ENCODE measurements at places on chromosomes 1 and 21.

DNA sequence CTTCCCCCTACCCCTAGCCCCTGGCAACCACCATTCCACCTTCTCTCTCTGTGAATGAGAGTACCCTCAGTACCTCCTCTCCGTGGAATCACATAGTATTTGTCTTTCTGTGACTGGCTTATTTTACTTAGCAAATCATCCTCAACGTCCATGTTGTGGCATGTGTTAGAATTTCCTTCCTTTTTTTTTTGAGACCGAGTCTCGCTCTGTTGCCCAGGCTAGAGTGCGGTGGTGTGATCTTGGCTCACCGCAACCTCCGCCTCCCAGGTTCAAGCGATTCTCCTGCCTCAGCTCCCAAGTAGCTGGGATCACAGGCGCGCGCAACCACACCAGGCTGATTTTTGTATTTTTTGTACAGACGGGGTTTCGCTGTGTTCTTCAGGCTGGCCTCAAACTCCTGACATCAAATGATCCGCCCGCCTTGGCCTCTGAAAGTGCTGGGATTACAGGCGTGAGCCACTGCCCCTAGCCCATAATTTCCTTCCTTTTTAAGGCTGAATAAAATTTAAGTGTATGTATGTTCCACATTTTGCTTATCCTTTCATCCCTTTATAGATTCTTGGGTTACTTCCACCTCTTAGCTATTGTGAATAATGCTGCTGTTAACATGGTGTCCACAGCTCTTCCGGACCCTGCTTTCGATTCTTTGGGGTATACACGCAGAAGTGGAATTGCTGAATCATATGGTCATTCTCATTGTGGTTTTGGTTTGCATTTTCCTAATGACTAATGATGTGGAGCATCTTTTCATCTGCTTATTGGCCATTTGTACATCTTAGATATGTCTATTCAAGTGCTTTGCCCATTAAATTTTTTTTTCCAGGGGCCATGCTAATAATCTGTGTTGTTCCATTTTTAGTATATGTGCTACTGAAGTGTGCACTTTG is 32.3 kb downstream of the ERRFI1 start:
- DNase-seq, result no peak

DNA sequence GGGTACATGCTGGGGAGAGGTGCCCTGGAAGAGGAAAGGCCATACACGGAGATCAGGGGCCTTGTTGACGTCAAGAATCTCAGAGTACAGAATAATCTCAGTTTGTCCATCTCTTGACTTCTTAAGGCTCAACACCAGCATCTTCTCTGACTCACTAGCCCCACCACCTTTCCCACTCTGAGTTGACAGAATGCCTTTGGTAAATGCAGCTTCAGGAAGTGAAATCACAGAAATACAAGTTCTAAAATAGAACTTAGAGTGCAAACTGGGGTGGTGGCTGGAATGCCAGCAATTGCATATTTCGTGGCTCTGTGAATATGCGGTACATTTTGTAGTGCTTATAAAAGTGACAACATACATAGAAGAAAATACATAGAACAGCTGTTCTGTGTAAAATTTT is 1.6 kb downstream of the COG2 start:
- no peak for DNase-seq

DNA sequence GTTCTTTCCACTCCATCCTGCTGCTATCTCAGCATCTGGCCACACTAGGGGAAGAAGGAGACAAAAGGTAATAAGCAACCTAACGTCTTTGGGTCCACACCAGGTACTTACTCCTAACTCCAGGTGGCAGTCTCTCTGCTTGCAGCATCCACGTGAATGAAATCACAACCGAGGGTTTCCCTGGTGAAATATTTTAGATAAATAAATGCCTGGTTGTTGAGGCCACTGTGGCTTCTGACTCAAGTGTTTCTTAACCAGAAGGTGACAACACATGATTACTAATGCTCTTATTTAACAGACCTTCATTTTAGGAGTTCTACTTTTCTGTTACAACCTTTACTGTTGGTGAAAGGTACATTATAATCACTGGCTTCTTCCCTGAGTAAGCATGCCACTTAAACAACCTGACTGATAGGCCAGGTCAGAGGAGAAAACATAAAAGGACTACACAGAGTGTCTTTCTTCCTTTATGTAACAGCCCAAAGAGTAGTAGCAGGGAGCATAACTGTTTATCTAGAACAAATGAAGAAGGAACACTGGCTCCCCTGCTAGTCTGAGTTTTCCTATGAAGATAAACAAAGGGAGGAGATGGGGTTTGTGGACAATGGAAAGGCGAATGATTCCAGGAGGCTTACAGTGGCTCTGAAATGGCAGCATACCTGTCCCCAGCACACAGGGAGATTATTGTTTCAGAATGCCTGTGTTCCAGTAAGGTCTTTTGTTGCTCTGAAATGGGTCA is 59.9 kb downstream of the SYT6 start:
- DNase-seq, result no peak

DNA sequence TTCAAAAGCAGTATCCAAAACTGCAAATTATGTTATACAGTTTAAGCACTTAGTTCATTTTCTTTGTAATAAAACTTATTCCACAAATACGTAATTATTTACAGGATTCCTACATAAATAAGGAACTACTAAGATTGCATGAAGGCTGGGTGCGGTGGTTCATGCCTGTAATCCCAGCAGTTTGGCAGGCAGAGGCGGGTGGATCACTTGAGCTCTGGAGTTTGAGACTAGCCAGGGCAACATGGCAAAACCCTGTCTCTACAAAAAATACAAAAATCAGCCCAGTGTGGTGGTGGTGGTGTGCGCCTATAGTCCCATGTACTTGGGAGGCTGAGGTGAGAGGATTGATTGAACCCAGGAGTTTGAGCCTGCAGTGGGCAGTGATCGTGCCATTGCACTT is 69.3 kb downstream of the POU2F1 start:
- DNase-seq, result no peak

GRCh38 chr21:18673789-18674188 is 270.2 kb upstream of the TMPRSS15 start:
- no peak for DNase-seq

GRCh38 chr1:110674337-110675059 is at the start of gene KCNA3:
TSS of gene KCNA3 (minus strand) at chr1:110674940. CDS start at chr1:110674809, 131 bp downstream.
- peak; percentile 44 for DNase-seq

GRCh38 chr1:41434306-41434705 is 50.2 kb downstream of the EDN2 start:
- DNase-seq, result no peak

GRCh38 chr1:206929524-206929923 is 7.8 kb upstream of the FCMR start:
- no peak for DNase-seq

GRCh38 chr1:34928699-34929496 is 552 bp downstream of the DLGAP3 start:
- DNase-seq, result no peak

DNA sequence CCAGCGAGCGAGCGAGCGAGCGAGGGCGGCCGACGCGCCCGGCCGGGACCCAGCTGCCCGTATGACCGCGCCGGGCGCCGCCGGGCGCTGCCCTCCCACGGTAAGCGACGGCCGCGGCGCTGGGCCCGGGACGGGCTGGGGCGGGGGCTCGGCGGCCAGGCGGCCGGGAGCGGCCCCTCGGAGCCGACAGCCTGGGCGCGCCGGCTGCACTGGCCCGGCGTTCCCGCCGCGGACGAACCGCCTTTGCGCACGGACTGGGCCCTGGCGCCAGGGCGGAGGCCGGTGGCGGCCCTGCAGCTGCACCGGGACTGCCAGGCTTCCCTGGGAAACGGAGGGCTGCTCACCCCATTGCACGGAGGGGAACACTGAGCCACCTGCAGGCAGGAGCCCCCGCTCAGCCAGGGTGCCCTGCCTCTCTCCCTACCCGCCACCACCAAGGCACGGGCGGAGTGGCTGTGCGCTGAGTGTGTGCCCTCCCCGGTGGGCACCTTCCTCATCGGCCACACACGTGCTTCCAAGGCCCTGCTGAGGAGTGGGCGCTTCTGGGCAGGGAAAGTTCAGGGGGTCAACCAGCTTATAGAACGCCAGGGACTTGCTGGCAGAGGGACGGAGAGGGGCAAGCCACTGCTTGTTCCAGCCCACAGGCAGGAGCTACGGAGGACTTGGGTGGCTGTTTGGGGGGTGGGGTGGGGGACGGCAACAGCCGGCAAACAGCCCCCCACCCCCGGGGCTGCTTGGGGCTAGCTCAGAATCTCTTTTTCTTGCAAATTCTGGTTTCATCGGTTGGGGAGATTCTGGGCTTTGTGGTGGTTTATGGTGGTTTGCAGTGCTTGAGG is 532 bp downstream of the CSF1 start:
- DNase-seq, result no peak

GRCh38 chr1:116916533-116917445 is 7.1 kb downstream of the PTGFRN start:
- no peak for DNase-seq

- DNase-seq, result no peak
Measured at GRCh38 chr21:24424776-24425175, 1182.5 kb downstream of the MRPL39 start.

DNA sequence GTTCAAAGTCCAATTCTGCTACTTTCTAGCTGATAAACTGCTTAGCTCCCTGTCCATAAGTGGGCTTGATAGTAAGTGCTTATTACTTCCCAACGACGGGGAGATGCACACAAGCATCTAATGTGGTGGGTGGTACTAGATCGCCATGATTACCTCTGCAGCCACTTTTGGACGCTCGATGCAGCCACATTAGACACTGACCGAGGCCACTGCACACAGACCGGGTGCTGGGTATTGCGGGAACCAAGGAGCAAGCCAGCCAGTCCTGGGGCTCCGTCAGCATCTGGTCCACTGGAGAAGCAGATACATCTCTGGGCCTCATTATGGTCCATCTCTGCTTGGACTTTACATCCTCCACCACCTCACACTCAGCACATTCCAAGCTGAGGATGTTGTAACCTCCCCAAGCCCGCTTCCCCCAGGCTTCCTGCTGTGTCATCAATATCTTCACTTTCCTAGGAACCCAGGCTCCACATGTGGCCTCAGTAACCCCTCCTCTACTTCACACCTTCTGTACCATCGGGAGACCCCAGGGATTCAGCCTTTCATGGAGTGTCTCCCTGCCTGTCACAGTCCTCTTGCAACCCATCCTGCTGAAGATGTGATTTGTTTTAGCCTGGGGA is 48.2 kb downstream of the RHOU start:
- DNase-seq, result no peak

DNA sequence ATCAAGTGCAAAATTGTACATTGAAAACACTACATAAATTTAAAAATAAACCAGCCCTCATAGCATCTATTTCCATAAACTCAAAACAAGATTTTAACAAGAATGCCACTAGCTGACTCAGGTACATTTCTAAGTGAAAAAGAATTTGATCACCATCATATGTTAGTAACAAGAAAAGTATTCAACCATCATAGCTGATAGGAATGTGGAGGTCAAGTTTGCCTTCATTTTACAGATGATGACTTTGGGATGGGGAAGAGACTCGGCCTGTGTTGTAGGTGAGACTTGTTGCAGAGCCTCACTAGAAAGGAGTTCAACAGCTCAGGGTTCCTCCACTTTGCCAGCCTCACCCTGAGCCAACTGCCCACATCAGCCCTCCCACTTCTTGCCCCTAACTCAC is 318.8 kb upstream of the FAM78B start:
- DNase-seq, result no peak

Data from NCI-H748 treated with DMSO at 0.1 percent for 48 hours (cell line).